T47D (cell line): ENCODE measurements at places on chromosomes 3 and 15.

- no peak for DNase-seq
These were observed 218.3 kb upstream of the CFAP20DC start for GRCh38 chr3:59268170-59268569.

DNA sequence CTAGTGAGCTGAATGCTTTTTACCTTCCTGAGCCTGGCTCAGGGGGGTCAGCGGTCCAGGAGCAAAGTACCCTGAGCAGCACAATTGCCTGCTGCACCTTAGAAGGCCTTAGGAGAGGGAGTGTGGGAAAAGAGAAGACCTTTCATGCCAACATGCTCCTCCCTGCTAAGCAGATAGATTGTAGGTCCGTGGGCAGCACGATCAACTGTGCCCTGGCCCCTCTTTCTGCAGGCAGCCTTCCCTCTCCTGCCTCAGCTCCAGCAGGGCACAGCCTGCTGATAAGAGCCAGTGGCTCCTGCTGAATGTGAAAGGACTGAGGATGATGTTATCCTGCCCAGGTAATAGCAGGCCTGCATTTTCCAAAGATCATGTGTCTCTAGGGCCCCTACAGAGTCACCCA is 4.1 kb downstream of the CORO2B start:
- DNase-seq = no peak

GRCh38 chr3:186476541-186476940 is 67.6 kb downstream of the CRYGS start:
- no peak for DNase-seq

GRCh38 chr3:100260081-100260684 is 609 bp upstream of the TBC1D23 start:
- no peak for DNase-seq

DNA sequence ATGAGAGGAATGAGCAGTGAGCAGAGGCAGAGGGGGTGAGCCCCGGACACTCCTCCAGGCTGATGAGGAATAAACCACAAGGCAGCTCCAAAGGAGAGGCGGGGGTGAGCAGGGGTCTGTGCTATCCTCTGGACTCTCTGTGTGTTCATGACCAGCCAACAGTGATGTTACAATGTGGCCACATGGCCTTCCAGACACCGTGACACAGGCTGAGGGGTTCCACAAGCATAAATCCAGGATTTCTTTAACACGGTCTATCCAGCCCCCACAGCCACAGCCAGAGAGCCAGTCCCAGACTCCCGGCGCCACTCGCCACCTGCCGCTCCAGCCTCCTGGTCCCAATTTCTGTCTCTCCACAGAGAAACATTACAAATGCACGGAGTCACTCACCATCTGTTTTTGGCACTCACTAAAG is 24.4 kb downstream of the XXYLT1 start:
- DNase-seq = no peak

GRCh38 chr15:27757052-27757451 is 342.1 kb downstream of the OCA2 start:
- DNase-seq = no peak

- DNase-seq = peak; percentile 33
These were observed at the start of gene INSYN1 for GRCh38 chr15:73753250-73754130. Gene INSYN1 (minus strand): TSS chr15:73753351. CDS start chr15:73751130, 2,221 bp downstream.

GRCh38 chr3:86990734-86991481 is at the start of gene VGLL3:
Gene VGLL3 (minus strand): TSS chr3:86991149. CDS start chr3:86990743, 406 bp downstream.
- peak; percentile 31 for DNase-seq

DNA sequence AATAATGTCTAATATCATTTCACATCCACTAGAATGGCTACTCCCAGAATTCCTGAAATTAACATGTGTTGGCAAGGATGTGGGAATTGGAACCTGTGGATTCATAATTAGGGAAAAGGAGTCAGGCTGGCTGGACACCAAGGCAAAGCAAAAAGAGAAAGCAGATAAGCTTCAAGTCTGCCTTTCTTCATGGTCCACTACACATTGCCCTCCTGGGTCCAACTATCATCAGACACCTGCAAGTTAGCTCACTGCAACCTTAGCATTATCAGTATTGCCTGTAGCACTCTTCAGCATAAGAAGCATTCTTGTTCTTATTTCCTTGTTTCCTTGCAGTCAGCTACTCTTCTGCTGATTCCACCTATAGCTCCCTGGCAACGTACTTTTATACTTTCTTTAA is 124.3 kb downstream of the ZNF280D start:
- no peak for DNase-seq

GRCh38 chr3:124818398-124819091 is 68.6 kb downstream of the ITGB5 start:
- no peak for DNase-seq

DNA sequence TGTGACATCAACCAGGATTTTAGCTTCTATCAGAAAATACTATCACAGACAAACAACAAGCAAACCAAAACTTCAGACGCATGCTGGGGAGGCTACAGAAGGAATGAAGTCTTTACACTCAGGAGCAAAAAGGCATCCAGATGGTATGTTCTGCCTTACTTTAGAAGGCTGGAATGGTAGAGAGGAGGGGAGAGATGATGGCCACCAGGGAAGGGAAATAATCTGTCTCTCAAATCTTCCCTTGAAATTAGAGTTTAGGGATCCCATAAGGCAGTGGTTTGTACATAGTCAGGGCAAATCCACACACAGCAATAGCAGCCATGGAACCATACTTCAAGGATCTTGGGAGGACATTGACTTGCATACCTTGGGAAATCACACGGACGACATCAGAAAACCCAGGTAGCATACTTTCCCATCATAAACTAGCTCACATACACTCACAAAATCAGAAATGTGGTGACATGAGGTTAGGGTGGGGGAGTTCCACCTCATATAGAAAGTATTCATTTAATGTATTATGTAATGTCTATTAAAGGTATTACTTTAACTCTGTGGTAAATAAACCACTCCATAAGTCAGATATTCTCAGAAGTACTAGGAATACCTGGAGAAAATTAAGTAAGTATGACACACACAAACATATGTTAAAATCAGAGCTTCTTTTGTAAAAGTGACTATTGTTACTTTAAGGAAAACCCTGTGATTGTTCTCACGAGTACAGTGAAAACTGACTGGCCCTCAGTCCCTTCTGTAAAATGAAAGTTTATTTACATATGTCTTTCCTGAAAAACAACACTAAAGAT is 9.4 kb downstream of the BTLA start:
- DNase-seq = no peak

GRCh38 chr3:121855555-121855954 is 20.5 kb downstream of the EAF2 start:
- peak; percentile 51 for DNase-seq
